GF-D8 (cell line): ENCODE measurements at places on chromosomes 2 and 18.

GRCh38 chr18:50287028-50287440 is 458 bp downstream of the CXXC1 start:
- no peak for DNase-seq

DNA sequence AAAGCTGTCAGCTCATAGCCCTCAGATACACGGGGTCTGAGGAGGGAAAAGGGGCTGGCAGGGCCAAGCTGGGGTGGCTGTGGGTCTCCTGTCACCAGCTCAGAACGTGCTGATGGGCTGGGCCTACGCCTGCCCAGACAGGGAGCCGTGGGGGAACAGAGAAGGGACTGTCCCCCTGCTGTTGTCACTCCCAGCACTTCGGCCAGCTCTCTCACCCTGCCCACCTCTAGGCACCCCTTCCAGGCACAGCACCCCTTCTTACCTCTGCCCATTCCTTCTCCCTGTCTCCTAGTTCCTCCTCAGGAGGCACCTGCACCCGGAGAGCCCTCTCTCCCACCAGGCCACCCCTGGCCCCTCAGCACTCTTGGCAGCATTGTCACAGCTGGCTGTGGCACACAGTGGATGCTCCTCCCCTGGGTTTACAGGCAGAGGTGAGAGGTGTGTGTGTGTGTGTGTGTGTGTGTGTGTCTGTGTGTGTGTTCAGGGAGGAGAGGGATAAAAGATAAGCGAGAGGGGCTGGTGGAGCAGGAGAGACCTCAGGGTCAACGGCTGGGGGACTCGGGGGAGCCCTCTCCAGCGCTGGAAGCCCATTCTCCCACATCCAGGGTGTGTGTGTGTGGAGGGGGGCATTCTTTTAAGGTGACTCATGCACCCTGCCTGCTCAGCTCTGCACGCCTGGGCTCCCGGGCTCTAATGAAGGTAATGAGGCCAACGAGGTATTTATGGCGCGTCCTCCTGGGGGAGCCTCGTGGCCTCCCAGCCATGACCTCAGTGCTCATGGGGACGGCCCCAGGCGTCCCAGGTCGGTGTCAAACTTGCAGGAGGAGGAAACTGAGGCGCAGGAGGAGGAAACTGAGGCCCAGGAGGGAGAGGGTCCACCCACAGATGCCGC is 66.1 kb upstream of the SMAD7 start:
- DNase-seq = no peak

DNA sequence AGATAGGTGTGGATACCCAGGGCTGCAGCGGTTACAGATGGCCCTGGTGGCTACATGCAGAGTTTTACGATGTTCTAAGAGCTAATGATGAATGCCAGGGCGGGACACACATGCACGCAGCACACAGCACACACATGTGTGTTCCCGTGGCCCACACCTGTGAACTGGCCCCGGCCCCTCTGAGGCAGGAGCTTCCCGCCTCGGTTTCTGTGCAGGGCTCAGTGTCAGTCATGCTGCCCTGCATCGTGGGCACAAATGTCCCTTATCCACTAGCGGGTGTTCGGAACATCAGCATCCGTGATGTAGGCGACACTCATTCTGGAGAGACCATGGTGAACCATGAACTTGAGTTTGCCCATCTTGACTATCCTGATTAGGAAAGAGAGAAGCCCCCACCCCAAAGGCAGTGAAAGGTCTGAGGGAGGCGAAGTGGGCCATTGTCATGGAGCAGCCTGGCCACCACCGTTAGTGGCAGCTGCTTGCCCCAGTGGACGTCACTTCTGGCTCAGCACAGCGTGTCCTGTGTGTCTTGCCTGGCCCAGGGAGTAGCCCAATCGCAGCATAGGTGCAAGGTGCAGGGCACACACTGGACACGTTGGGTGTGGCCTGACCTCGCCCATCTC is 43.8 kb downstream of the DCDC2C start:
- DNase-seq = no peak

DNA sequence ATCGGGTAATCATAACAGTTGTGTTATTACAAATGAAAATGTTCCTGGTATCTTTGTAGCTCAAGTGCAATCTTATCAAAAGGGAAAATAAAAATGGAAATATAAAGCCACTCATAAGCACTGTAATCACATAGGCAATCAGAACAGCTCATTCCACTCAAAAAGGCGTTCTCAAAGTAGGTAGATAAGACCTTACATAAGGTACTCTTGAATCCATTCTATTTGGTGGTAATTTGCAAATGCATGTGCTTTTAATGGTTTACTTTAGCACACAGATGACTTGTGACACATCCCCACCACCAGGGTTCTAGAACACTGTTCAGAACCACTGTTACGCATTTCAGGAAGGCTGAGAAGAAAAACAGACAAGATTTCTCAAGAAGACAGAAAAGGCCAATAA is 86.7 kb upstream of the NARS1 start:
- DNase-seq = no peak

- DNase-seq = no peak
Measured at GRCh38 chr18:2984703-2985261, 28.2 kb downstream of the LPIN2 start.

DNA sequence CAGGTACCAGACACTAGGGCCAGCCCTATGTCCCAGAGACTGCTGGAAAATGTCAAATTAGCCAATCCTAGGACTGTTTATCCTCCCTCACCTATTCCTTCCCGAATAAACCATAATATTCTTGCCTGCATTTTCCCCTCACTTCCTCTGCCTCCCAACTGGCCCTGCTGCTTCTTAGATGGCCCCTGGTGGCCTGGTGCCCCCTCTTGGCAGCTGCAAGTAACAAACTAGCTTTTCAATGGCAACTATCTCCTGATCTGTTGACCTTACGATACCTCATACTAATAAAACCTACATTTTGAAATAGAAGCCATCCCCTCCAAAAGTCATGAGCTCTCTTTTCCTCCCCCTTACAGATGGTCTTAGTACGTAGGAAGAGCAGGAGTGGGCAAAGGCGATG is 132.0 kb downstream of the ALPK2 start:
- DNase-seq = no peak

- DNase-seq = no peak
Measured at GRCh38 chr2:60352491-60353405, 200.7 kb downstream of the BCL11A start.

DNA sequence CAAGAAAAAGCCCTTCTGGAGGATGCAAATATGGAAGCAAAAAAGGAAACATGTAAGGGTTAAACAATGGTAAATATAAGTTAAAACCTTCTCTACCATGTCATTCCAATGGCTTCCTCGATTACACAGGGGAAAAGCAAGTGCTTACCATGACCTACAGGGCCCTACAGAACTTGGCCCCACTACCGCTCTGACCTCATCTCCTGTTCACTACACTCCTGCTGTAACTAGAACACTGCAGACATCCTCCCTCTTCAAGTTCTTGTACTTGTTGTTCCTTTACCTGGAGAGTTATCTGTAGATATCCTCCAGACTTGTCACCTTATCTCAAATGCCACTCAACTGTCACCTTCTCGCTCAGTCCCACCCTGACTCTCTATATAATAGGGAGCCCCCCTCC is 194.6 kb downstream of the L3MBTL4 start:
- no peak for DNase-seq

DNA sequence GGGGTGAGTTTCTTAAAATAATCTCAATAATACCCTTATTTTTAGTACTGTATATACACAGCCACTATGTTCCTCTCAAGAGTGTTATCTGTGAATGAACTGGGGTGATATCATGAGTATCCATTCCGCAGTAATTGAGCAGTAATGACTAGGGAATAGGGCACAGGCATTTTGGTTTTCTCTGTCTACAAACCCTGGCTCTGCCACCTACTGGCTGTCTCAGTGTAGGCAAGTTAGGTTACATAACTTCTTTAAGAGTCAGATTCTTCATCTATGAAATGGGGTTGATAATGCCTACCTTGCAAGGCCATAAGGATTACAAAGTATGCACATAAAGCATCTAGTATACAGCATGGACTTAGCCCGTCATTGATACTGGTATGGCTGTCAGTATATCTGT is 555.8 kb downstream of the NRXN1 start:
- no peak for DNase-seq

DNA sequence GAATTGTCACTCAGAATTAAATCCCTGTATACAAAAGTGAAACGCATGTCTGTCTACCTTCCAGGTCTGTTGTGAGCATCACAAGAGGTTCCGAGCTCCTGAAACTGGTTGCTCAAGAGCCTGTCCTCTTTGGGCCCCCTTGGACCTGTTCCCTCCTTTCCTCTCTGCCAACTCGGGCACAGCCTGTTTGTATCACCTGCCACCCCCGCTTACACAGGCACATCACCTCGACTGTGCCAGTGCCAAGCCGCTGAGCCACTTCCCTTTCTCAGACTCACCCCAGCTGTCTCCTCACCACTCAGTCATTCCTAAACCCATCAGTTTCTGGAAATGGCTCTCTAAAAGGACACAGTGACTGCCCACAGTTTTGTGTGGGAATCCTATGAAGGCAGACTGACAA is 3.1 kb downstream of the EFR3B start:
- DNase-seq = no peak

- no peak for DNase-seq
Measured at GRCh38 chr18:13452871-13453680, 234.5 kb downstream of the LDLRAD4 start.

DNA sequence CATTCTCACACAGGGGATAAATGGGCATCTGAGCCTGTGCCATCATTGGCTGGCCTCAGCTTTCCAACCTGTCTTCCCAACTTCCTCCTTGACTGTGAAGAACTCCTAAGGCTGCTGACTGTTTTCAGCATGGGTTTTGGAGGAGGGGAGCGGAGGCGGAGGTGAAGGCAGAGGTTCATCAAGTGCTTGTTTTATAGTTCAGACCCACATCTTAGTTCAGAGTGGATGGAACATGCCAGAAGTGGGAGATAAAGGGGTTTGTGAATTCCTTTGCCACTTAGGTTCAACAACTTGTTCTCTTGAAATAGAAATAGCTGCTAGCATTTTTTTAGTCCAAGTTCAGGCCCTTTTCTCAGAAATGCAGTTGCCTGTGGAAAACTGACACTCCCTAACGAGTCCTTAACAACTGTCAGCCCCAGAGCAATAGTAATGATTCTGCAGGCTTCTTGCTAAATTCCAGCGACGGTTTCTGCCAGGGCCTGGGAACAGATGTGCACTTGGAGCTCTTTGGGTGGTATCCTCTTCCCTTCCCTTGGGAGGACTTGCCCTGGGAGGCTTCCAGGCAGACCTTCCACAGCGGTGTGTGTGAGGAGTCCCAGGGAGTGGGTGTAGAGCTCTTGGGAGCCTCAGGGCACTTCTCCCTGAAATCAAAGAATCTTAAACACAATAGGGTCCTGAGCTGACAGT is 30.1 kb upstream of the ITGA6 start:
- DNase-seq = no peak

DNA sequence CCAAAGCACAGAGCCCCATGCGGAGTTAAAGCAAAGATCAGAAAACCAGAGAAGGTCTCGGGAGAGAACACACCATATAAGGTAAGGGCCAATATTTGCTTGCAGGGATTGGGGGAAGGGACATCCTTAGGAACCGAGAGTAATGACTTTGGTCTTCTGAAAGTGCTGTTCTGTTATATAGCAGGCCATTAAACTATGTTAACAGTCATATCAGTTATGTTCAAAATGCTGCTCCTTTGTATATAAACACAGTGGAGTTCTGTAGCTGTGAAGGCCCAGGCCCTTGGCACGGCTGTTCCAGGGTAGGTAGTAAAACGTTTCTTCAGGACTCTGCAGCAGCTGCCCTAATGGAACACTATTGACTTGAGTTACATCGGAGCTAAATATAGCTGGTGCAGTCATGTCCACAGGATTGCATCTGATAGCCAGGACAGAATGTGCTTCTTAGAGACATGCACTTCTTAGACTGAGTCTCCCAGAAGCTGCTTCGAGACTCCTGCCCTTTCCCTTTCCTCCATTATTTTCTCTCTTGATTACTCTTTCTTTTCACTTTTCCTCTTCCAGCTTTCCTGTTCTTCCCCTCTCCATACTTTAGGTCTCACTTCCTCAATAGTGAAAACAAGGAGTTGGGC is 122.4 kb downstream of the SETBP1 start:
- DNase-seq = no peak

DNA sequence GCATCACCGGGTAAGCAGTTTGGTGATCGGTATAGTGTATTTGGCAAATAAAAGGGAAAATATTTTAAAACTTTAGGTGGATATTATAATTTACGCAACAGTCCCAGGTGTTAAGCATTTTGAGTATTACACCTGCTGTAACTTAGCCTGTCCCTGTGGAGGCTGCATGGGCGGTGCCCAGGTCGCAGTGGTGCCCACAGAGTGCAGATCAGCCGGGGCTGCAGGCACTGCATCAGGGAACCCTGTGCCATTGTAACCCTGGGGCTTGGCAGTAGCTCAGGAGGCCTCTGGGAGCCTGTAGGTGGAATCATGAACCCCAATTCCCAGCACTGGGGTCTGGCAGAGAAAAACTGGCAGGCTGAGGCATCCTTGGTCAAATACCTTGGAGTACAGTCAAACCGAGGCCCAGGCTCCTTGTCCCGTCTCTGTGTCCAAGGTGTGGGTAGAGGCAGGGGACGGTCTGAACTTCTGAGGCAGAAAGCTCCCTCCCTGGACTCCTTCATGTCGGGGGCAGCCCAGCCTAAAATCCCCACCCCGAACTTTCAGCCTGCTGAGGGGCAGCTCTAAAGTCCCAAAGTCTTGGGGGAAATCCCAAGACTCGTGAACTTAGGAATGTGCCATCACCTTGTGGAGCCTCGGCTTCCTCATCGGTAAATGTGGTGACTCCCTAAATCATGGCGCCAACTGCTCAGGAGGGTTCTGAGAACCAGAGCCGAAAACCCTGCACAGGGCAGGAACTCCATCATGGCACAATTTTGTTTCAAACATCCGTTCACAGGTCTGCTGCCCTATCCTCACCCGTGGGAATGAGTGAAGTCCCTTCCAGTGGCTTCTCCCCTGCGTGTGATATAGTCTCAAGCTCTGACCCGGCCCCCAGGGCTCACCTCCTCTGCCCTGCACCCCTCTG is 85.7 kb downstream of the INHBB start:
- no peak for DNase-seq

GRCh38 chr2:20227894-20228505 is 3.1 kb upstream of the SDC1 start:
- no peak for DNase-seq

DNA sequence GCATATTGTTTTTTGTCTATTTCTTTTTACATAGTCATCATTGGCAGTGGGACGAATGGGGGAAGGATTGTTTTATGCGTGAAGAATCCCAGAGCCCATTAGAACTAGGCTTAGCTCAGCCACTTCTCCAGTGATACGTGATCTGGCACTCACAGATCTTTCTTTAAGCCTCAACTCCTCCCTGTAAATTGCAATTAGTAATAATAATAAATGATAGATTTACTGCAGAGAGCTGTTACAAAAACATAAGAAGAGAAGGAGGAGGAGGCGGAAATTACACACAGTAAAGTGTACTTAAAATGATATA is 629.3 kb downstream of the NRXN1 start:
- DNase-seq = no peak

- DNase-seq = no peak
Measured at GRCh38 chr18:46587600-46587999, 69.4 kb downstream of the LOXHD1 start.

DNA sequence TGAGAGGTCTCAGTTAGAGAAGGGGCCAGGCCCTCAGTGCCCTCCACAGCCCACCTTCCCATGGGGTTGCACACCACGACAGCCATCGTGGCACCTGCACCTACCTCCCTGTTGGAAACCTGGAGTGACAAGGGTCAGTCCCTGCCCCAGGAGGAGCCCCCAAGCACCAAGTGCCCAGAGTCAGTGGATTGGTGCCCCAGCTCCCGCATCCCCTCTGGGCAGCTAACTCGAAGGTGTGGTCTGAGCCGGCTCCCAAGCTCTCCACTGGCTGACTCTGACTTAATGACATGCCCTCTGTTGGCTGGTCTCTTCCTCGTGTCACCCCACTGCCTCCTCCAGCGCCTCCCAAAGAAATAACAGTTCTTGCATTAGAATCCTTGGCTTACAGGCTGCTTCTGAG is 116.4 kb downstream of the NDUFA10 start:
- DNase-seq = no peak
